Activated CD4-positive, alpha-beta T cell treated with anti-CD3 and anti-CD28 coated beads, Interleukin-2, amount 50 U/mL, for 4 hours (primary cell): ENCODE measurements at places on chromosomes 6 and 20.

DNA sequence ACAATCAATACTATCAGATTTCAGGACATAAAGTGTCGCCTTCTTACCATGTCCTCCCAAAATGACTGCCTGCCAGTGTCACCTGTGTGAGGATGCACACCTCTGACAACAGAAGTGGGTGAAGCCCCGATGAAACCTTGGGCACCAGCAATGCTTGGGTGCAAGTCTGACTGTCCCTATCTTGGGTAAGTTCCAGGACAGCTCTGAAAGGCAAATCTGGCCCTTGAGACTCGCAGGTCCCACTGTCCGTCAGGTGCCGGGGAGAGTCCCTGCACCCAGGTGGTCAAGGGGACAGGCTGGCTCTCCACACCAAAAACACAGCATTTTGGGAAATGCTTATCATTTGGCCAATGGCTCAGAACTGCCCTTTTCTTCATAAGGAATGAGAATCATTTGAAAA, 43.3 kb downstream of the EZR start:
- no peak for DNase-seq

- no peak for DNase-seq
Measured at GRCh38 chr6:4371207-4371921, 236.0 kb upstream of the ECI2 start.

GRCh38 chr20:23116311-23117089, 30.4 kb upstream of the CD93 start:
- no peak for DNase-seq

GRCh38 chr6:46104209-46104608, 25.6 kb upstream of the ENPP4 start:
- DNase-seq: no peak

DNA sequence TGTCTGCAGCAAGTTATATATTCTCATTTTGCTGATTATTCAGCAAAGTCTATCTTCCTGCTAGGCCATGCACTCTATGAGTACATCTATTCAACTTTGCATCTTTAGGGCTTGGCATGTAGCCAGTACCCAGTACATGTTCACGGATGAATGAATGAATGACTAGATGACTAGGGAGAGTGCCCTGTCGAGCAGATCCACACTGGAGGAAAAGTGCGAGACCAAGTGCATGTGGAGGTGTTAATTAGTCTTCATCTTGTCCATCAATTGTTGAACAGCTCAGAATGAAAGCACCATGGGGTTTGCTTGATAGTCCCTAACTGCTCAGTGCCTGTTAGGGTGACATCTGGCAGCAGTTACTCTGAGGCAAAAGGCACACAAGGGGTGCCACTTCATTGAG, 30.4 kb downstream of the TM9SF4 start:
- no peak for DNase-seq

DNA sequence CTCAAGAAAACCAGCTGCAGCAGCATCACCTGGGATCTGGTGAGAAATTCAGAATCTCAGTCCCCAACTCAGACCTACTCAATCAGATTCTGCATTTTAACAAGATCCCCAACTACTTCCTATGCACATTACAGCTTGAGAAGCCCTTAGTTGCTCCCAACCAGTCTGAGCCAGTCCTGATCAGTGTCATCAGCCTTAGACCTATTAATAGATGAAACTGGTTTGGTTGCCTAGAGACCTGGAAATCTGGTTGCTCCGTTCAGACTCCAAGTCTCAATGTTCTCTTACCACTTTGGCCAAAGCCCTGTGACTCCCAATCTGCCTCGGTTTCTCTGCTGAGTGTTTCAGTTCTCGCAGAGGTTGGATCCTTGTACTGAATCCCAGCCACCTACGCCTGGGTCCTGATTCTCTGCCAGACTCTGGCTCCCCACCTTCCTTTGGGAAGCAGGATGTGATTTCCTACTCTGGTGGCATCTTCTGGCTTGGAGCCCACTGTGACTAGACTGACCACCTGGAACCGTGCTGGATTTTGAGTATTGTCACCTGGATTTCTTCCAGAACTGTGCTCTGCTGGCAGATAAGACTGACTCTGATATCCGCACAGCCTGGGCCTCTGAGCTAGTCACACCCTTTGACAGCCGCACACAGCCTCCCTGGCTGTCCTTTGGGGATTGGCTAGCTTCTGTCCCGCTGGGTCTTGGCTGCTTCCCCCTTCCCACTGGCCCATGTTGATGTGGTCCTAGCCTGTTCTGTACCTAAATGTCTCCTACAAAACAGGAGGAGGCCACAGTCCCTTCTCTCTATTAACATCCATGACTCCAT, 20.3 kb upstream of the ATXN1 start:
- no peak for DNase-seq

GRCh38 chr20:32971703-32972161, 32.5 kb downstream of the SUN5 start:
- no peak for DNase-seq

- DNase-seq: no peak
Measured at GRCh38 chr6:130740308-130740707, 86.9 kb upstream of the SMLR1 start.

GRCh38 chr6:156848533-156848932, 71.4 kb downstream of the ARID1B start:
- DNase-seq: no peak

GRCh38 chr20:59585714-59586409, 18.5 kb upstream of the PHACTR3 start:
- DNase-seq: no peak

DNA sequence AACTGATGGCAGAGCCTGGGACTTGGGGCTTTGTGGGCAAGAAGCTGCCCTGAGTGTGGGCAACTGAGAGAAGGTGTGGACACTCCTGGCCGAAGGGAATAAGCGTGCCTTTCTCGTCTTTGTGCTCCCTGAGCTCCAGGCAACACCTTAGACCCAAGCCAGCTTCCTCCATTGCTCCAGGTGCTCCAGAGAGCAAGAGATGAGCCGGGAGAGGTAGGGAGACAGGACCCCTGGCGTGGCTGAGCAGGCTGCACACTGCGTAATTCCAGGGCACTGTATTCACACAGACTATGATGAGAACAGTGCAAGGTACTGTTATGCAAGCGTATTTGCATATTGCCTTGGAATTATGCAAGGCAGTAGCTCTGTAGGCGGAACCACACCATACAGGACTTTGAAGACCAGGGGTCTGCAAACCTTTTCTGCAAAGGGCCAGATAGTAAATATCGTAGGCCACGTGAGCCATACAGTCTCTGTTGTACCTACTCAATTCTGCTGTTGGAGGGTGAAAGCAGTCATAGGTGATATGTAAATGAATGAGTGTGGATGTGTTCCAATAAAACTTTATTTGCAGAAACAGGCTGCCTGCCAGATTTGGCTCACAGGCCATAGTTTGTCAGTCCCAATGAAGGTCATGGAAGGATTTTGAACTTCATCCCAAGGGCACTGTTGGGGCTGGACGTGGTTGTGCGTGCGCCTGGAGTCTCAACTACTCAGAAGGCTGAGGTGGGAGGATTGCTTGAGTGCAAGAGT, 42.1 kb upstream of the FAM83D start:
- no peak for DNase-seq

- no peak for DNase-seq
Measured at GRCh38 chr6:140541288-140541687, 1166.8 kb upstream of the CITED2 start.

DNA sequence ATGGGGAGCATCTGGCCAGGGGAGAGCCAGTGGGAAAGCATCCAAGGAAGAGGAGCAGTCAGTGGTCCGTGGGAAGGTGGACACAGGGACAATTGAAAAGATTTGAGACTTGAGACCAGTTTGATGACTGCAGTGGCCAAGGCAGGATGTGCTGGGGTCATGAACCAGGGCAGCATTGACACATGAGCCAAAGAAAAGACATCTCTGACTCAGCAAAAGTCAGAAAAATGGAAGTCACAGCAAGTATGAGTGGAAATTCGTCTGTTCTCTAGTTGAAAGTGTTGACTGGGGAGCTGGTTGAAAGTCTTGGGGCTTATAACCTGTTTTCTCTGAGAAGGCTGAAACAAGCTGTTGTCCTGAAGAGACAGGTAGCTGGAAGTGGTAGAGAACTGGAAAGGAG, 31.3 kb downstream of the RAB22A start:
- DNase-seq: no peak

DNA sequence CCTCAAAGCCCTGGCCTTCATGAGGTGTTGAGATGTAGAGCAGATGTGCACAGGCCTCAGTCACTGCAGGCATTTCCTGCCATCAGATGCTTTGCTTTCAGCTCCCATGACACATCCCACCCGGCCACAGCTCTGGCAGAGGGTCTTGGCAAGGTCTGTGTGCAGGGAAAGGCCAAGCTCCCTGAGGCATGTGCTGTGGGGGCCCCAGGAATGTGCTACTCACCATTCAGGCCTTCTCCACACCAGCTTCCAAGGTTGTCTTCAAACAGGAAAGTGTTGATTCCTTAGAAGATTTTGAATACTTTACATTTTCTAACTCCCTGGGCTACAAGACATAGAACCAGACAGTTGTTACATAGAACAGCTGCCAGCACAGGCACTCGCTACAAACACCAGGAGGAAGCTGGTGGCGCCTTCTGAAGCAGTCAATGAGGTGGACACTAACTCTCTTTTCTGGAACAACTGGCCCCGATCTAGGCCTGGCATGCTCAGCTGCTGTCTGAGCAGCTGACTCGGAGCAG, 27.8 kb downstream of the CASS4 start:
- no peak for DNase-seq

- DNase-seq: no peak
Measured at GRCh38 chr6:78868116-78868515, 765 bp downstream of the IRAK1BP1 start.

DNA sequence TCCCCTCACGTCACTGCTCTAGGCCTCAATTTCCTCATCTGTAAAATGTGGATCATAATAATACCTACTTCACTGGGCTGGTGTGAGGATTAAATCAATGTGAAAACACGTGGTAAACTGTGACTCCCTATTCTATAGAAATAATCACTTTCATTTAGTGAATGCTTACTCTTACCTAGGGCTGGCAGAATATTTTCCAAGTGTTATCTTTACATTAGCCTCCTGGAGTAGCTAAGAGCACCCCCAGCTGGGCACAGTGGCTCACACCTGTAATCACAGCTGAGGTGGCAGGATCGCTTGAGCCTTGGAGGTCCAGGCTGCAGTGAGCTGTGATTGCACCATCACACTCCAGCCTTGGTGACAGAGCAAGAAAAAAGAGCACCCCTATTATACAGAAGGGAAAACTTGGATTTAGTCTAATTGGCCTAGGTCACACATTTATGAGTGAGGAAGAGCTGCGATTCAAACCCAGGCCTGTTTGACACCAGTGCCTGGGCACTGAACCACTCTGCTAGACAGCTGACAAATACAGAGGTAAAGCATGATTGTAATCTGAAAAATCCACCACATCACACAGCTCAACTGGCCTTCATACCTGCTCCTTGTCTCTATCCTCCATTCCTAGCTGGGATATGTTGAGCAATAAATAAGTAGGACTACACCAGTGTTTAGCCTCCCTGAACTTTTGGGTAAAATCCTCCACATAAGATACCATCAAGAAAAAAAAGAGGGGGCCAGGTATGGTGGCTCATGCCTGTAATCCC, 1.4 kb upstream of the SNTA1 start:
- DNase-seq: peak; percentile 10

DNA sequence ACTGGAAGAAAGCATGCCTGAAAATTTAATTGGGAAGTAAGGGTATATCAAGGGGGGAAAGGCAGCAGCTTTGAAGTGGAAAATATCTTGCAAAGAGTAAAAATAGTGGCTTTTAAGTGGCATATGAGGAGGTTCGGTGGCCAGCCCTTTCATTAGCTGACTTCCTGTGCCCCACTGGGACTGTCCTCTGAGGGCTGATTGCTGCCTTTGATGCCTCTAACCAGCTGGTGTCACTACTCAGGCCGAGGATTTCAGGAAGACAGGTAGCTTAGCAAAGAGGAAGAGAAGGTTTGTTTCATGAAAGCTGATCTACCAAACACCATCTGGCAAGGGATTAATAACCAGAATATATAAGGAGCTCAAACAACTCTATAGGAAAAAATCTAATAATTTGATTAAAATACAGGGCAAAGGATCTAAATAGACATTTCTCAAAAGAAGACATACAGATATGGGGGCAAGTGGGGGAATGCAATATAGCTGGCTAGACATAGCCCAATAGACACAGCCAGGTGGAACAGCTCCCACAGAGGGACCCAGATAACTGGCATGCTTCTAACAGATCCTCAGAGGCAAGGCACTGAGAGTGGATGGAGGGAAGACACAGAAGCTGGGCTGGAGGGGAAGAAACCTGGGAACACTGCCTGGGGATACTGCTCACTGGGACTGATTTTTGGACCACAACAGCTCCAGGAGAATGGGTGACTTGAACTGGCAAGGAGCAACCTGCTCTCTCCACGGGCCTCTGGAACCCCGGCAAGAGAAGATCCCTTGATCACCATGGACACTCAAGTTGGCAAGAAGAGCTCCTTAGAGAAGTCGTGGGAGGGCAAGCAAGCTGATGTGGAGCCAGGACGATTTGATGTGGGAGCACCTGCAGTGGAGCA, 33.2 kb downstream of the CCN2 start:
- DNase-seq: no peak

DNA sequence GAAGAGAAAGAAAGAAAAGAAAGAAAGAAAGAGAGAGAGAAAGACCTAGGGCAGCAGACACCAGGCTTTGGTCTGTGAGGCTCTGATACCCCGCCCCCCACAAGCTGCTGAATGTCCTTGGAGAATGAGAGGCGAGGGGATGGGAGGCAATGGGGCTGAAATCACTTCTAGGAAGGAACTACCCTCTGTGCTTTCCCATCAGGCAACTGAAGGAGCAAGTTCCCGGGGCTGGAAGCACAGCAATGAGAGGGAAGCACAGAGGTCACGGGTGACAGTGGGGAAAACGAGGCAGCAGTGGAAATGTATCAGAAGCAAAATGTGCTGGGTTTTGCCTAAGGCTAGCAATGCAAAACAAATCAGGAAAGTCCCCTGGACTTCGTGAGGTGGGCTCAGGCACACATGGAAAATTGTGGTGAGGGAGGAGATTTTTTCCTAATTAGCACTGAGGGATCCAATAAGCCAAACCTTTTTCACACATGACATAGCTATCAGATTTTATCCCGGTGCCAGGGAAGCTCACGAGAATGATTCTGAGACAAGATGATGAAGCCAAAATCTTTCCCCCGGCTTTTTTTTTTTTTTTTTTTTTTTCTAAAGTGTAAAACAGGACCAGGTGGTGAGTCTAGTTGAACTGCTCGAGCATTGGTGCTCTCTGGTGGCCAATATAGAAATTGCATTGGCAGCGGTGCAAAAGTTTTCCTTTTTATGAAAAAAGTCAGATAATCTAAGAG, 16.8 kb upstream of the ARFGEF2 start:
- DNase-seq: peak; percentile 62

DNA sequence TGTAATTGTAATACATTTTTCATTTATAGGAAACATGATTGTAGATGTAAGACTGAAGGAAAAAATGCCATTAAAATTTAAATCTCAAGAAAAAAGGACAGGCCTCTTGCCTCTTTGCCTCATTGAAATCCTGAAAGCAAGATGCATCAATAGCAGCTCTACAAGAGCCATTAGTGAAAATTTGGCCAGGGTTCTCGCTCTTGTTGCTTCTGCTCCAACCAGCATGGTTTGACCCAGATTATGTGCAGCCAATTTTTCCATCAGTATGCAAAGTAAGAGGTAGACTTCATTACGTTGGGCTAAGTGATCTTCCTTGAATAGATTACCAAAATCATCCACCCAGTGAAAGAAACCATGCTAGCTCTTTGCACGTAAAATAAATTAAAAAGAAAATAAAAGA, 106.6 kb downstream of the SGK1 start:
- DNase-seq: no peak

- DNase-seq: no peak
Measured at GRCh38 chr20:63082939-63083735, 76.4 kb upstream of the BHLHE23 start.
